ENCODE measurements at places on chromosomes 2 and 18.

- DNase-seq, result no peak
Observed at GRCh38 chr18:13362607-13363006, 144.0 kb downstream of the LDLRAD4 start.

- no peak for DNase-seq
Observed at GRCh38 chr2:15559379-15560139, 1.6 kb downstream of the NBAS start.

- no peak for DNase-seq
Observed at GRCh38 chr2:119464981-119465380, 33.3 kb downstream of the TMEM37 start.

DNA sequence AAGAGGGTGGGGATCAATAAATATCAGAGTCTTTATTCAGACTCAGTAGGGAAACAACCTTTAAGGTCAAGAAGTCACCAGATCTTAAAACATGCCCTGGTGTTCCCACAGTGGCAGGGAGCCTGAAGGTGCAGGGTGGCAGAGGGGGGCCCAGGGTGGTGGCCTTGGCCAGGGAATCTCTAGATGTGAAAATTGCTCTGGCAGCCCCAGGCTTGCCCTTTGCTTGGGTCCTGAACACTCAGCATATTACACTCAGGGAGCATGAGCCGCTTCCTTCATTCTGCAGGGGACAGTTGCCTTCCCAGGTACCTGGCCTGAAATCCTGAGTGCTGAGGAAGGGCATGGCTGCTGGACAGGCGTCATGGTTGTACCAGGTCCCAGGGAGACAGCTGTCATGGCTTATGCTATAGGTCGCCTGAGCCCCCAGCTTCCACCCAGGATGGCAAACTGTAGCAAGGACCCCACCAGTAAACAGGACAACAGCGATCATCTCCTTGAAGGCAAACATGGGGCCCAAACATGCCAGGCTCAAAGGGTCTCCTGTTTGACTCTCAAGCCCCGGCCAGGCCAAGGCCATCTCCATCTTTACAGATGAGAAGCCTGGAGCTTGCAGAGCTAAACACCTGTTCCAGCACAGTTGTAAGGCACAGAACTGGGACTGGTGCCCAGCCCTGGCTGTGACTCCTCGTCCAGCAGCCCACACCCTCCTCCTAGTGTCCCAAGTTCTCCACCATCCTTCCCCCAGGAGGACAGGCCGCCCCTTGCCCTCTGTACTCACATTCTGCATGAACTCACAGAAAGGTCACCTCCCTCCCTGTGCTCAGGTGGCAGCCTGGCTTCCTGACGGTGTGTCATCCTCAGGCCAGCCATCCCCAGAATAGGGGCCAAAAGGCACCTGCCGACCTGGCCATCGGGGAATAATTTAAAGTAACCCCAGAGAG is 14.6 kb downstream of the ABCG8 start:
- DNase-seq, result no peak

DNA sequence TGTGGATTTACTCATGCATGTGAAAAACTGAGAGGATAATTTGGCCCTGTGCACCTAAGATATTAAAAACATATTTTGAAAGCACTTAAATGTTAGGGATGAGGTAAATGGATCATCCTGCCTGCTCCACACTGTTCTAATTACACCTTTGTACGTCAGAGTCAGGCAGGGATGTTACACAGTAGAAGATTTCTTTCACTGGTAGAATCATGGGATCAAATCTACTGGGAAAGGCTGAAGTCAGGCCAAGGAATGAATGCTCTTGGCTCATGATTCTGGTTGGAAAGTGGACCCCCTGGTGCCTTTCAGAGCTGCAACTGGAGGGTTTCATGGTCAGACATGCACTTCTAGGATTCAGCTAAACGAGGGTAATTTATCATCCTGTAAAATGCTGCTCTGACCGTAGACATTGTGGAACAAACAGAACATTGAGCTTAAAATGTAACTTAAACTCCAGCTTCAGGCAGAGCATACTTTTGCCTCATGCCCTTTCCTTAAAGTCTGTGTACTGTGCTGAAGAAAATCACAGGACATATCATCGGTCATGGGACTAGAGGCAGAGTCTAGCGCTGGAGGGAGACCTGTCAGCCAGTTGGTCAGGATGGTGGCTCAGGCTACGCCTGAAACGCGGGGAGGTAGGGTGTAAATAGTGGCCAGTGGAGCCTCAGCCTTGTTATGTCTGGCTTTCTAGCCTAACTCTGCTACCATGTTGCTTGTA is 4.9 kb downstream of the KCNE4 start:
- DNase-seq, result no peak

DNA sequence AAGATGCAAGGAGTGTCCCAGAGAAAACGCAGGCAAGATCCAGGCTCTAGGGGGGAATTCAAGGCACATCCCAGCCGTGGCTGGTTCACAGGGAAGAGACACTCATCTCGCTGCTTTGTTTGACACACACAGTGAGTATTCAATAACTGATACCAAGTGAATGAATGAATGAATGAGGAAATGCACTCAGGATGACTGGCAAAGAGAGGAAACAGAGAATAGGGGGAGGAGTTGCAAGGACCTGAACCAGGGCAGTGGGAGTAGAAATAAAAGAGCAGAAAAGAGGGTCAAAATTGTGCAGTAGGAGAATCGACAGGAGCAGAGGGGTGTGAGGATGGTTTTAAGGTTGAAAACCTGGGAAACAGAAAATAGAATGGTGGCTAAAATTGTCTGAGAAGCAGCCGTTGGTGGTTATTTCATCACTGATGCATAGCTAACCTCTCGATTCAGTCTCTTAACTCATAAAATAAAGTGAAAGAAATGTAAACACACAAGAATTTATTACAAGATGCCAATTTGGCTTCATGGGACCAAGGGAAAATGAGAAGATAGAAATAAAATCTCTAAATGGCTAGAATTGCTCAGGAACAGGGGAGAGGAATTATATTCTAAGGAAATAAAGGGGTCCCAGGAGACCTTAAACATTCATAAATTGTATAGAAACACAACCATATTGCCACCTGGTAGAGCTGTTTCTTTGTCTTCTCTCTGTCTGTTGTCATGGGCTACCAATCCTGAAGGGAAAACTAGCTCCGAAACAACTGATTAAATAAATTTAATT is 63.9 kb upstream of the PHLPP1 start:
- no peak for DNase-seq

- no peak for DNase-seq
Observed at GRCh38 chr2:20988905-20989304, 55.0 kb downstream of the APOB start.

Data from T follicular helper cell (primary cell).